ENCODE measurements at places on chromosomes 2 and 18. TPM values are rescaled to one million over a fixed set of nuclear protein-coding genes. Genes with fewer than 3 reads are reported as not detected.

TRABD2A gene
- total RNA-seq = 4.5 TPM

DNA sequence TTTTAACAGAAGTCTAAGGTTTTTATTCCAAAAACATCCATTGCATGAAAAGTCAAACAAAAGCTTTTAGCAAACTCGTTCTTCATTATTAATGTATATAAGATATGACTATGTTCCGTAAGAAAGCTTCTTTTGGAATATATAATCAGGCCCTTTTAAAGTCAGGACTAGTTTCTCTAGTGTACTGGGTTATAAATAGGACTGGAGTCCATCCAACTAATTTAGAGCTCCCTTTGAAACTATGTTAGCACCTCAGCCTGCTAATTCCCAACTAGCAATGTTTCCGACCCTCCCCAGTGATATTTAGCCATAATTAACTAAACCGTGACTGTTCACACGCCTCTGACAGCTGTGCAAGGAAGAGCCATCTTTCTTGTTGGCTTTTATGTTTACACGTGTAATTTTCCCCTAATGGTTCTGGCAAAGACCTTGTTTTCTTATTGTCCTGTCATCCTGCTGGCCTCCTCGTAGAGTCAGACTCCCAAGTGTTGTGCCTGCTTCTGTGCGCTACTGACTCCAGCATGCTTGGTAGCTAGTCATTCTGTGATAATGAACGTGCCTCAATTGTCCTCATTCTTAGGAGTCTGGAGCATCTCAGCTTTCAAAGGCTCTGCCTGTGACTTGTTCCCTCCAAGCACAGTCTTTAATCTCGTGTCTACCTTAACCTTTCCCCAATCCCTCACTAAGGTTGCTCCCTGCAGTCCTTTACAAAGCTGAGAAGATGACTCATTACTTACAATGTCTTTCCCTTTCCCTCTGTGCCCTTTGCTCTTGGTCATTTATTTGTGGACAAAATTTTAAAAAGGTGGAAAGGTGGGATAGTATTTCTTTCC, 172.2 kb upstream of the RASGRP3 start:
- no peaks in the 10 kb centered on the region for H3K27me3 ChIP-seq
- H3K36me3 ChIP-seq = no peaks in the 10 kb centered on the region
- H3K4me3 ChIP-seq = no peak overlapping the region
- H3K4me1 ChIP-seq = no peaks in the 10 kb centered on the region

HRH4 gene
- total RNA-seq = not detected

DNA sequence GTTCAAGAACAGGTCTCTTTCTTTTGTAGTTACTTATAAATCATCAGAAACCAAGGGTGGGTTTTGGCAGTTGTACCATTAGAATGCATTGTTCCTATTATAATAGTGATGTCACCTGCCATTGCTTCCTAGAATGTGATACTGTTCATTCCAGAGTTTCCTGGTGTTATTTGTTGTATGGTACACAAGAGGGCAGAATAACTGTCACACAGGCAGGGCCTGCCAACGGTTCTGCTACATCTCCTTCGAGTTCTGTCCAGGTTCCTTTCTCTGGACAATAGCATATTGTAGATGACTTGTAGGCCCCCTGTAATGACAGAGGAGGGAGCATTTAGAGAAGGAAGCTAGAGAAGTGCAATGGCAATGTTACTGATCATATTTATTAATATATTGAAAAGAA, 98.3 kb downstream of the KLHL14 start:
- no peak overlapping the region for H3K4me3 ChIP-seq
- peaks cover 65% of the 10 kb centered on the region for H3K36me3 ChIP-seq
- H3K4me1 ChIP-seq = peaks cover 2% of the 10 kb centered on the region
- H3K27me3 ChIP-seq = no peaks in the 10 kb centered on the region

GRCh38 chr2:204853905-204854304, 308.6 kb downstream of the PARD3B start:
- DNase-seq = no peak
- no peaks in the 10 kb centered on the region for H3K27me3 ChIP-seq
- no peaks in the 10 kb centered on the region for H3K36me3 ChIP-seq
- H3K4me3 ChIP-seq = no peak overlapping the region

- H3K4me1 ChIP-seq = peaks cover 10% of the 10 kb centered on the region
- H3K27ac ChIP-seq = no peak overlapping the region
- H3K4me3 ChIP-seq = no peak overlapping the region
- DNase-seq = no peak
- no peaks in the 10 kb centered on the region for H3K27me3 ChIP-seq
These were observed 31.9 kb downstream of the EXOC6B start for GRCh38 chr2:72793798-72794440.

- no peak overlapping the region for H3K4me3 ChIP-seq
- DNase-seq = no peak
- no peaks in the 10 kb centered on the region for H3K27me3 ChIP-seq
- no peaks in the 10 kb centered on the region for H3K36me3 ChIP-seq
- H3K4me1 ChIP-seq = peaks cover 9% of the 10 kb centered on the region
These were observed 3.6 kb downstream of the LGALSL start for GRCh38 chr2:64457524-64457923.

TRIM54 gene
- total RNA-seq = not detected

DNA sequence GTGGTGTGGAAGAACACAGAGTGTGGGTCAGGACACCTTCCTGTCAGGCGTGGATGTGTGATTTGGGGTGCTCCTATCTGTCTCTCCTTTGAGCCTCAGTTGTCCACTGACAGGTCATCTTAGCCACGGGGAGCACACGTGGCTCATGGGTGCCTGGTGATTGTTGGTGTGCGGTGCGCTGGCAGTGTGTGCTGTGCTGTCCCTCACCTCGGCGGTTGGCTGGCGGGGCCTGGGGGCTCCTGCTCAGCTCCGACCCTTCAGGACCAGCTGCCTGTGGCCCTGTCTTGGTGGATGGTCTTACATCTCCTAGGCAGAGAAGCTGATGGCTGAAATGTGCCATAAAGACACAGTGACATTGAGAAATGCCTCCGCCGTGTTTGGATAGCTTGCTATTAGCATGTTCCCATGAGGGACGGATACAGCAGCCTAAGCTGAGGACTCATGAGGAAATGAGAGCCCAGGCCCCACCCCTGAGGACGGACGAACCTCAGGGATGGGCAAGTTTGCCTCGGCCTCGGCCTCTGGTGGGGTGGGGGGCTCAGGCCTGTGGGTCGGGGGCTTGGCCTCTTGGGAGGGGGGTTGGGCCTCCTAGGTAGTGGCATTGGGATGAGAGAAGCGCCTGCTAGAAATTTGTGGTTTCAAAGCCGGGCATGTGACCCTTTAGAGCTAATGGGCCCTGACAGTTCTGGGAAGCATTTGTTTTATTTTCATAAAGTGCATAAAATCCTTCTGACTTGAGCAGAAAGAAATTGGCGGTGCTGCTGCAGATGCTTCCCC, 20.3 kb upstream of the ASB1 start:
- no peaks in the 10 kb centered on the region for H3K27me3 ChIP-seq
- H3K27ac ChIP-seq = no peak overlapping the region
- H3K4me3 ChIP-seq = no peak overlapping the region
- H3K4me1 ChIP-seq = no peaks in the 10 kb centered on the region
- peaks cover 3% of the 10 kb centered on the region for H3K36me3 ChIP-seq

CRYBA2 gene
- total RNA-seq = not detected

MTCL1 gene
- 1.9 TPM for total RNA-seq

DNA sequence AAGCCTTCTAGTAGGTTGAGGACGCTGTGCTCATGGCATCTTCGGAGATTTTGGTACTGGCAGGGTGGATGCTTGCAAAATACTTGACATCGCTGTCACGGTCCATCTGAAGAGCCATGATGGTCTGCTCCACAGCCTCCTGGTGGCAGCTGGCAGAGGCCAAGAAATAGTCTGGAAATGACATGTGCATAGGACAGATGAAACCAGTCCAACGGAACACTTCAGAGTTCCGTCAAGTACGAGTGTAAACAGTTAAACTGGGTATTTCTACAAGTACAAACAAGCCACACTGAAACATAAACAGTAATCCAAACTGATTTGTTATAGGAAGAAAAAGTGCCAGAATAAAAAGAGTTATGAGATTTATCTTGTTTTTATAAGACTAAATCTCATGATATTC, 66.6 kb downstream of the PPP4R1 start:
- H3K4me1 ChIP-seq = no peaks in the 10 kb centered on the region
- H3K36me3 ChIP-seq = peaks cover 69% of the 10 kb centered on the region
- DNase-seq = no peak
- H3K27ac ChIP-seq = no peak overlapping the region
- no peak overlapping the region for H3K4me3 ChIP-seq

GRCh38 chr2:19900931-19901441, 797 bp downstream of the TTC32 start:
- peaks cover 45% of the 10 kb centered on the region for H3K4me1 ChIP-seq
- H3K4me3 ChIP-seq = peak overlapping the region; percentile 99
- peaks cover 29% of the 10 kb centered on the region for H3K36me3 ChIP-seq
- DNase-seq = no peak
- H3K27me3 ChIP-seq = peaks cover 7% of the 10 kb centered on the region

CD28 gene
- not detected for total RNA-seq

DNA sequence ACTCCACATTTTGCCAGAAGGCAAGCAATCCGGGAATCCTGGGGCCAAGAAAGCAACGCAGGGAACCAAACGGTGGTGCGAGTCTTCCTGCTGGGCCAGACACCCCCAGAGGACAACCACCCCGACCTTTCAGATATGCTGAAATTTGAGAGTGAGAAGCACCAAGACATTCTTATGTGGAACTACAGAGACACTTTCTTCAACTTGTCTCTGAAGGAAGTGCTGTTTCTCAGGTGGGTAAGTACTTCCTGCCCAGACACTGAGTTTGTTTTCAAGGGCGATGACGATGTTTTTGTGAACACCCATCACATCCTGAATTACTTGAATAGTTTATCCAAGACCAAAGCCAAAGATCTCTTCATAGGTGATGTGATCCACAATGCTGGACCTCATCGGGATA, 26.8 kb downstream of the B3GNT2 start:
- peaks cover 73% of the 10 kb centered on the region for H3K36me3 ChIP-seq
- H3K4me3 ChIP-seq = no peak overlapping the region
- peaks cover 60% of the 10 kb centered on the region for H3K4me1 ChIP-seq
- DNase-seq = no peak

GRCh38 chr18:69064063-69064462, 266.2 kb downstream of the CCDC102B start:
- H3K36me3 ChIP-seq = no peaks in the 10 kb centered on the region
- no peaks in the 10 kb centered on the region for H3K4me1 ChIP-seq
- no peak overlapping the region for H3K27ac ChIP-seq

KCNG2 gene
- total RNA-seq = not detected

GRCh38 chr2:77797088-77797487, 274.9 kb upstream of the LRRTM4 start:
- no peaks in the 10 kb centered on the region for H3K4me1 ChIP-seq
- no peak overlapping the region for H3K4me3 ChIP-seq
- no peaks in the 10 kb centered on the region for H3K36me3 ChIP-seq
- H3K27ac ChIP-seq = no peak overlapping the region

DNA sequence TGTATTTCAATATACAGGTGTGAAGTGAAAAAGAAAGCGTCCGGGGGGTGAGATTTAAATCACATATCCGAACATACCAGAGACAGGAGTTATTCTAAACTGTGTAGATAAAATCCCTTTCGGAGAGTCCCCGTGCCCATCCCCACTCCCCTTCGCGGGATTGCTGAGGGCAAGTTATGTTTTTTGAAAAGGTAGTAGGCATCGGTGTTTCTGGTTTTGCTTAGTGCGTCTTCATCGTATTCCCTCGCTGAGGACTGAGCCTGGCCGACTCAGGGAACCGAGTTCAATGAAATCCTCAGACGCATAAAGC, 583.4 kb downstream of the ZEB2 start:
- no peak for DNase-seq
- peak overlapping the region; percentile 67 for H3K4me3 ChIP-seq
- no peaks in the 10 kb centered on the region for H3K36me3 ChIP-seq

GCA gene
- total RNA-seq = 31.3 TPM
